Fibroblast of gingiva (primary cell): ENCODE measurements at places on chromosomes 4 and X.

GRCh38 chr4:38733663-38734062 is 49.1 kb downstream of the TLR10 start:
- no peak for DNase-seq

- DNase-seq: no peak
These were observed 21.8 kb downstream of the FGD1 start for GRCh38 chrX:54473993-54474859.

GRCh38 chr4:107304699-107305286 is 268.7 kb upstream of the DKK2 start:
- DNase-seq: no peak

DNA sequence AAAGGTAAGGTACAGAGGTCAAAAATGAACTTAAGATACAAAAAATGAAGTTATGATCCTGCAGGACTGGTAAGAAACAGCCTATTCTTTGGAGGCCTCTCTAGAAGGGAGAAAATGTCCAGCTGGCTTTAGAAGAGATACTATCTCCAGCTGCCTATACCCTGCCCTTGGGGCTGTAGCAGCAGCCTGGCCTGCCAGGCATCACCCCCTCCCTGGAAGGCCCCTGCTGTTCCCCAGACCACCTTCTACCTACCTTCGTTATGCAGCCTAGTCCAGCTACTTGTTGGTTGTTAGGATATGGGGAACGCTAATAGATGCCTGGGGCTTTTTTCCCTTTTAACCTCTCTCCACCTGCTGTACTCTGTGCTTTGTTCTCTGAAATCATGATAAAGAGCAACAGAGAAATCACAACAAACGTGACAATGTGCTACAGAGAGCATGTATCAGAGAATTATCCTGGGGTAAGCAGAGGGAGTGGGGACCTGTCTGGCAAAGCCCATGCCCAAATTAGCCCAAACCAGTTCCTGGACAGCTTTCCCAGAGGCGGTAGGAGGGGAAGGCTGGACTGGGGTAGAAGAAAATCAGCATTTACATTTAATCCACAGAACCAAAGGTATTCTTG is 34.5 kb downstream of the FRMD7 start:
- no peak for DNase-seq

- peak; percentile 52 for DNase-seq
These were observed 42.0 kb downstream of the LGI2 start for GRCh38 chr4:24988776-24989175.

DNA sequence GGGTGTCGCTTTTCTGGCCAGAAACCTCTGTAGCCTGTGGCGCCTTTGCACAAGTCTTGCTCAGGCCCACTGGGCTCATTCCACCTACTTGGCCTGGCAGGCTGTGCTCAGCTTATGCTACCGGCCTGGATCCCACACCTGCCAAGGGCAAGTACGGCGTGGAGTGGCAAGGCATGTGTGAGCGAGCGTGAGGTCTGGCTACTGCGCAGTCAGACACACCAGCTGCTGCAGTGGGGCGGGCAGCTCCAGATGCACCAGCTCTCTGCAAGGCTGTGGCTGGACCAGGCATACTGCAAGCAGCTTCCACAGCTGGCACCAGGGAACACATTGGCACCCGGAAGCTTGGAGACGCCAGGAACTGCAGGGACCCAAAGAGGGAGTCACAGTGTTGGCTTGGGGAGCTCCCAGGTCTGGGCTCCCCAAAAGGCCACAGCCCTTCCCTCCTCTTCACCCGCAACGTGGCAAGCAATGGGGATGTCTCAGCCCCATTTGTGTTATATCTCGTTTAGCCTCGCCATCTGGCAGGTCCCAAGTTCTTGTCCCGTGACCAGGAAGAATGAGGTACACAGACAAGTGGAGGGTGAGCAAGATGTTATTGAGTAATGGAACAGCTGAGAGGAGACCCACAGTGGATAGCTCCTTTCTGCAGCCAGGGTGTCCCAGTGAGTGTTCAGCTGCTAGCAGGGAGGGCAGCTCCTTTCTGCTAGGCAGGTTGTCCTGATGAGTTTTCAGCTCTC is 3.8 kb upstream of the FBXW7 start:
- DNase-seq: no peak

DNA sequence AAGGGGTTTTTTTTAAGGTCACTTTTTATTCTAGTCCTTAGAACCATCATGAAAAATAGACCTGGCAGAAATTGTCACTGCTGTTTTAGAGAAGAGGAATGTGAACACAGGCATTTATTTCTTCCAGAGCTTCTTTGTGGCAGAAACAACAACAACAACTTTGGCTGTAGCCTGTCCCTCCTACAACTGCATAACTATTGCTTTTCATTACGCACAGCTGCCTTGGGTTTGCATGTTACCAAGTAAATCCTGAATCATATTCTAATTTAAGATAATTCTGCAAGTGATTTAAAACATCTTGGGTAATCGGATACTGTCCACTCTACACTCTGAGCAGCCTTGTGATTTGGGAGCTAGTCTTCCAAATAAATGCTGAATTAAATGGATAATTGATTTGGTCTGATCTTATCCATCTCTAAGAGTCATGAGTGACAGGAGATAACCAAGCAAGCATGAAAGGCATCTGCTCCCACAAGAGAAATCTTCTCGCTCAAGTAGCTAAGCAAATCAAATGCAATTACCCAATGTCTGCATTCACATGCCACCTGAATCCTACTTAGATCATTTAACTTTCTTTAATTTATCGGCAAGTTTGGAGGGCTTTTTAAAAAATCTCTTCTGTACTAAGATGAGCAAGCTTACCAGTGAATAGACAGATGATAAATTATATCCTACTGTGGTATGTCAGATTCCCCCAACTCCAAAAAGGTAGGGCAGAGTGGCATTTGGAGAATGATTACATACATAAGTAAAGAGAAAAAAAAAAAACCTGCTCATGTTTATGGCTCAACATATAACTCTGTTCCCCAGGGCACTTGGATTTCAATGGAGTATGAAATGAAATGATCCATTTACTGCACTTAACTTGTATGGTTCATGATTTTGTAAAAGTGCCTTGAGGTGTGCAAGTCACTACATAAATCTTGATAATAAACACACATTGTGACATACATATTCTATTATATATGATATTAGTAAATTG is 73.6 kb downstream of the EGF start:
- DNase-seq: peak; percentile 50

- peak; percentile 7 for DNase-seq
These were observed 83.6 kb upstream of the GUCY1A1 start for GRCh38 chr4:155582971-155583437.

GRCh38 chr4:73308286-73308685 is 49.7 kb upstream of the ANKRD17 start:
- peak; percentile 21 for DNase-seq

GRCh38 chr4:169293343-169294176 is 22.8 kb upstream of the SH3RF1 start:
- no peak for DNase-seq

DNA sequence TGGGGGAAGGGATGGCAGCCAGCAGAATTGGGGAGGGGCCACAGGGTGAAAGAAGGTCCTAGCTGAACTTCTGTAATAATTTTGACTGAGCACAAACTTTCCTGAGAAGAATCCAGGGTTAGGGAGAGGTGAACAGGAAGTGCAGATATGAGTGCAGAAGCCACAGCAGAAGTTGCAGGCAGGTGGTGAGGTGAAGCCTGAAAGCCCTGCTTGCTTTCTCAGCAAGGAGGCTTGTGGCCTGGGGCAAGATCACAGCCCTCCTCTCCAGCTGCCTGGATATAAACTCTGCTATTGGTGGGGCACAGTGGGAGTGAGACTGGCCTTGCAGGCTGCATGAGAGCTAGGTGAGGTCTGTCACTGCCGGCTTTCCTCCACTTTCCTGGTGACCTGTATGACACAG is 44.1 kb upstream of the UPRT start:
- no peak for DNase-seq

DNA sequence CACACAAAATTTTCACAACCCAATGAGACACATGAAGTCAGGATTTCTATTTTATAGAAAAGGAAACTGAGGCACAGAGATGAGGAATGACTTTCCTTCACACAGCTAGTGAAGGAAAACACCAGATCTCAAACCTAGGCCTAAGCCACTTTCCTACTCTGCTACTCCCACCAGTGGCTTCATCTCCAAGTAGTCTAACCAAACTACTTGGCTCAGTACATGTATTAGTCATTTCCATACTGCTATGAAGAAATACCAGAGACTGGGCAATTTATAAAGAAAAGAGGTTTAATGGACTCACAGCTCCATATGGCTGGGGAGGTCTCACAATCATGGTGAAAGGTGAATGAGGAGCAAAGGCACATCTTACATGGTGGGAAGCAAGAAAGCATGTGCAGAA is 196.6 kb downstream of the EVC2 start:
- DNase-seq: peak; percentile 42

DNA sequence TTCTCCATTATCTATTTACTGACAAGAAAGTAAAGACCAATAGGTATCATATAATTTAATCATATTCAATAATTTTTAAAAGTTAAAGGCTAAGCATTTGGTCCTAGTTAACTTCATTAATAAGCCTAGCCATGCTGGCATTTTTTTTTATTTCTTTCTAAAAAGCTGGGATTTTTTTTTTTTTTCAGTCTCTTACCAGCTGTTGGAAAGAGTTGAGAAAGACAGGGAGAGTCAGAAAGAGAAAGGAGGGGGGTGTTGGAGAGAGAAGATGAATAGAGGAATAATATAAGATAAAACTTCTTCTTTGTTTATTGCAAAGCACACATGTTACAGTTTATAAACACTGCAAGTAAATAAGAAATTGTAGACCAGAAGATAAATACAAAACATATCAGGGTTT is 5.9 kb upstream of the NR3C2 start:
- DNase-seq: no peak

DNA sequence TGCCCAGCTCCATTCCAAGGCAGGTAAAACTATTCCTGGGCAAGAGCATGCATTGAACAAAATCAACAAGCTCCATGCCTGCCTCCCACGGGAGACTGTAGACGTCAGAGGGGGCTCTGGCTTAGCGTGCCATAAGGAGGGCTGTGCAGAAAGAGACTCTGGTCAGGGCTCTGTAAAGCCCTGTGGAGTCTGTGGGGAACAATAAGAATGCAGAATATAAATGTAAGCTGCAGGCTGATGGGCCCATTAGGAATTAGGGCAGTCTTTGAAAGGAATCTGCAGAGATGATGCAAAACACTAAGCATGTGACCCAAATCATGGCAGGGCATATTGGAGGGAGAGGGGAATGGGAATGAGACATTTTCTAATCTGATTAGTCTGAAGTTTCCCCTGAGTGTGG is 170.3 kb downstream of the EFHC2 start:
- no peak for DNase-seq

- peak; percentile 83 for DNase-seq
These were observed 17.3 kb upstream of the TBC1D14 start for GRCh38 chr4:6892190-6892908.

DNA sequence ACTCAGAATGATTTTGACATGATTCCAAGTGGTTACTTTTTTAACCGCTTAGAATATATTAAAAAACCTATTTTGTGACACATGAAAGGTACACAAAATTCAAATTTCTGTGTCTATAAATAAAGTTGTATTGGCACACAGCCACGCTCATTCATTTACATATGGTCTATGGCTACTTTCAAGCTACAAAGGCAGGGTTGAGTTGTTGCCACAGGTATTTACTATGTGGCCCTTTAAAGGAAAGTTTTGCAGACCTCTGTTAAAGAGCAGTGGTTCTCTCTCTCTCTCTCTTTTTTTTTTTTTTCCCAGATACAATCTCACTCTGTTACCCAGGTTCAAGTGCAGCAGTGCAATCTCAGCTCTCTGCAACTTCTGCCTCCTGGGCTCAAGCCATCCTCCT is 23.0 kb downstream of the GPM6B start:
- DNase-seq: no peak

DNA sequence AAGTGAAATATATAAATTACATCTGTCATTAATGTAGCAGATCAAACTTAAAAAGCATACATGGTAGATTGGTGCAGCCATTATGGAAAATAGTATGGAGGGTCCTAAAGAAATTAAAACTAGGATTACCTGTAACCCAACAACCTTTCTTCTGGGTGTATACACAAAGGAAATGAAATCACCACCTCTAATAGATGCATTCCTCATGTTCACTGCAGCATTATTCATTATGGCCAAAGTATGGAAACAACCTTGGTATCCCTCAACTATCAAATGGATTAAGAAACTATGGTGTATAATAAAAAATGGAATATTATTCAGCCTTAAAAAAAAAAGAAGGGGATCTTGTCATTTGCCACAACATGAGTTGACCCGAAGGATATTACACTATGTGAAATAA is 13.7 kb downstream of the WDFY3 start:
- DNase-seq: no peak

DNA sequence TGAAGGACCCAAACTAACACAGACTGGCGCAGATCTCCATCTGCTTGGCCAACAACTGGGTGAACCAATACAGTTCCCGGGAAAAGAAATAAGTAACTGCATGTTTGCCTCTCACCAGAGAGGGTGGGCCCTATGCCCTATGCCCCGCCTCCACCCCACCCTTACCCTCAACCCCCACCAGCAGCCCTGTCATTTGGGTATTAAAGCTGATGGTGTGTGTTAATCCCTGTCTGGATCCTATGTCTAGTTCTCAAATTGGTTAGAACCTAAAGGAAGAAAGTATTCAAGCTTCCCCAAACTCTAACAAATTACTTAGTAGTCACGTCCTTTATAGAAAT is 19.0 kb downstream of the SMPX start:
- DNase-seq: no peak

DNA sequence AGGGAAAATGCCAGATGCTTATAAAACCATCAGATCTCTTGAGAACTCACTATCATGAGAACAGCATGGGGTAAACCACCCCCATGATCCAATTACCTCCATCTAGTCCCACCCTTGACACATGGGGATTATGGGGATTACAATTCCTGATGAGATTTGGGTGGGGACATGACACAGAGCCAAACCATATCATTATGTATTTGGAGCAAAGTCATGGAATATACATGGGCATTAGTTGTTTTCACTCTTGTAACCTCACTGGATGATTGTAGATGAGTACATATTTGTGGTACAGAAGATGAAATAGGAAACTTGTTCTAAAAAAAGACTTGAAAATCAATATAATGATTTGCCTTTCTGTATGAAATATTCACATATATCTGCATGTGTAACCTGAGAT is 674.5 kb upstream of the BOD1L1 start:
- DNase-seq: no peak

DNA sequence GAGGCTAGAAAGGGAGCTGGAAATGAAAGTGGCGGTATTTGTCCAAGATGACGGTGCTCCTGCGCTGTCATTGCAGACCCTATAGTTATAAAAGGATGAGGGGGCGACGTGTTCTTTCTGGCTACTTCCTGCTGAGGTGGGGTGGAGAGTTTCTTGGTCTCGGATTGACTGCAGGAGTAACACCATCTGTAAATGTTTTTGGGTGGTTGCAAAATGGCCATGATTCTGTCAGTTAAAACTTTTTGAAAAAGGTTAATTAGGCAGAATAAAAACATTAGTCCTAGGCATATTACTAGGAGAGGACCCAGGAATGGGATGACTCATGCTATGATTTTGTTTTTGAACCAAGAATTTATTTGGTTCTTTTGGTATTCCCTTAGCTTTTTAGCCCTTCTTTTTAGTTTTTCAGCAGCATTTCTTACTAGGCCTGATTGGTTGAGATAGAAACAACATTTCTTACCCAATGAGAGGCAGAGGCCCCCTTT is 53.1 kb downstream of the USP11 start:
- no peak for DNase-seq
